ENCODE measurements at places on chromosomes 4 and X.

DNA sequence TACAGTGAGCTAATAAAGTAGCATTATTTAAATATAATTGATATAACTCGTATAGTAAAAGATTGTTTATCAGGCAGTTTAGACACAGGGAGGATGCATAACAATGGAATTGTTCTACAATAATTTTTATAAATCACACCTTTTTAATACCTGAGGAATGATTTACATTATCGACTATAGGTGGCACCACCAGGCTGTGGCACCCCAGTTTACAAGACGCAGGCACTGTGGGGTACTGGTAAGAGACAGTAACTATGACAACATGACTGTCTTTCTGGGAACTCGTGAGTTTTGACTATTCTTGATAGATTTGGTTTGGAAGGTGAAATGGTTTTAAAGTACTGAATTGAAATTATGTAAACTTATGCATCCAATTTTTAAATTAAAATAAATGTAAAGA, 27.1 kb upstream of the STBD1 start:
- DNase-seq = no peak

GRCh38 chrX:100623001-100623400, 13.6 kb downstream of the TSPAN6 start:
- DNase-seq = no peak

GRCh38 chr4:165689159-165689558, 183.9 kb upstream of the TLL1 start:
- no peak for DNase-seq

GRCh38 chr4:55758066-55758465, 61.5 kb upstream of the EXOC1L start:
- no peak for DNase-seq

DNA sequence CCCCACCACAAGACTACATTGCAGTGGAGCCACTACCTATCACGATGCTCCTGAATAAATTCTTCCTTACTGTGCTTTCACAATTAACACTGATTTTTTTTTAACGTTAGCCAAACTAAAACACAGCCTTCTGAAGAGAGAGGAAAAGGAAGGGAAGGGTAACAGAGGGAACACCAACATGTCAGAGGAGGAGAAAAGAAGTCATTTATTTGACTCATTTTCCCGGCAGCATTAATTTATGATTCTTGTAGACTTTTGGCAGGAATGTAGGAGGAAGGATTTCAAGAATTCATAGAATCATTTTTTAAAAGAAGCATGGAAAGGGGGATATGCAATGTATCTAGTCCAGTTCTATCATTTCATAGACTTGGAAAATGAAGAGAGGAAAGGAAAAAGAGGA, 74.3 kb upstream of the IQCM start:
- DNase-seq = no peak

- no peak for DNase-seq
These were observed 71.8 kb downstream of the FAM13A start for GRCh38 chr4:88985088-88985773.

- DNase-seq = no peak
These were observed 43.8 kb upstream of the NKX1-1 start for GRCh38 chr4:1449833-1450741.

GRCh38 chr4:3238721-3239120, 10.2 kb upstream of the MSANTD1 start:
- DNase-seq = no peak

DNA sequence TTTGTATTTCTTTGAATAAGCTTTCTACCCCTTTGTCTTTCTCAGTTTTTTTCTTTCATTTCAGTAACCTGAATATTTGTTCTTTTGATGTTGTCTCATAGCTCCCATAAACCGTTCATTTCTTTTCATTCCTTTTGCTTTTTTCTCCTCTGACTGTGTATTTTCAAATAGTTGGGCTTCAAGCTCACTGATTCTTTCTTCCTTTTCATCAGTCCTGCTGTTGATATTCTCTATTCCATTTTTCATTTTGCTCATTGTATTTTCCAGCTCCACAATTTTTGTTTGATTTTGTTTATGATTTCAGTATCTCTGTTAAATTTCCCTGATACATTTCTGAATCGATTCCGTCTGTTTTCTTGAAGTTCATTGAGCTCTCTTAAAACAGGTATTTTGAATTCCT, 129.6 kb upstream of the NUDT6 start:
- DNase-seq = no peak

DNA sequence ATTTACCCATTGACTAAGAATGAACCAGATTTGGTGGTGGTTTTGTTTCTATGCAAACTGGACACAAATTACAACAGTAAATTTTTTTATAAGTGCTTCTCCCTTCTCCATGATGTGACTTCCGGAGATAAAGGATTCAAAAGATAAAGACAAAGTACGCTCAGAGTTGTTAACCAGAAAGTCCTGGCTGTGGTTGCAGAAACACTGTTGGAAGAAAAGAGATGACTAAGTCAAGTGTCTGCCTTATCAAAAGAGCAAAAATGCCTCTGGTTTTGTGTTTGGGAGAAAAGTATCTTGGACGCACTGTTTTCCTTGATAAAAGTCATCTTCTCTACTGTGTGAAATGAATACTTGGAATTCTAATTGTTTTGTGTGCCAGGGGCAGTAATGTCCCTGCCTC, 213.4 kb downstream of the GC start:
- no peak for DNase-seq

DNA sequence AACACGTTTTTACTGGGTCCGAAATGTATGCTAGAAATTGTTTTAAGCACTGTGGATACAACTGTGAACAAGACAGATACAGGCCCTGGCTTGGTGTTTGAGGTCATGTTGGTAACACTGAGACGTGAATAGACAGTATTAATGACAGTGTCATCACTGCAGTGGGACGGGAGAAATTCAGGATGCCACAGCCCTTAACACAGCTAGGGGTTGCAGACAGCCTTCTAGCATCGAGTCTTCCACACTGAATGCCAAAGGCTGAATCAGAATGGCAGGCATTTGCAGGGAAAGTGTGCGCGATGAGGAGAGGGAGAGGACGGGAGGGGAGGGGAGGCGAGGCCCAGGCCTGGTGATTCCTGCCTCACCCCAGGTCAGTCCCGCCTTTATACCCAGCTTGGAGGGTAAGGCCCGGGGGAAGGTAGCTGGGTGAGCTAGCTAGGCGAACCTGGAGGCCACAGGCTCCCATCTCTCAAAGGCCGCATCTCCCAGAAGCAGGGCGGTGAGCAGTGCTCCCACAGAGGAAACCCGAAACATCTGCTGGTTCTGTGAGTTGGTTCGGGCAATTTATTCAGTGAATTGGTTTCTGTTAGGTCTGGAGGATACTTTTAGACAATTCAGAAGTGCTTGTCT, 44.1 kb upstream of the CLDN24 start:
- DNase-seq = no peak

GRCh38 chr4:173934933-173935620, 348.4 kb downstream of the FBXO8 start:
- DNase-seq = no peak
